ENCODE measurements at places on chromosomes 6 and 20. TPM values are rescaled to one million over a fixed set of nuclear protein-coding genes. Genes with fewer than 3 reads are reported as not detected.

DNA sequence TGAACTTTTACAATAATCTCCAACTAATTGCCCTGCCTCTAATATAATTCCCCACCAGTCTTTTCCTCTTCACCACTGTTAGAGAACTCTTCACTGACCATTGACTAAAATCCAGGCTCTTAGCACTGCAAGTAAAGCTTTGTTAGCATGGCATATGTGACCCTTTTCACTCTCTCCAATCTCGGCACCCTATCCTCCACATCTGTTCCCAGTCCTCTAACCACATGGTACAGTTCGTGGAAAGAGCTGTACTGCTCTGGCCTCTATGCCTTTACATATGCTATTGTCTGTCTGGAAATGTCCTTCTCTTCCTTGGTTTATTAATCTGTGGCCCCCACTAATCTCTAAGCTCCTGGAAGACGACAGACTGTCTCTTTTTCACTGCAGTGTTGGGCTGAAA lies 63.0 kb upstream of the EIF2S2 start:
- DNase-seq: no peak
- H3K36me3 ChIP-seq: no peaks in the 10 kb centered on the region
- H3K4me1 ChIP-seq: no peaks in the 10 kb centered on the region
- H3K4me3 ChIP-seq: no peak overlapping the region

DNA sequence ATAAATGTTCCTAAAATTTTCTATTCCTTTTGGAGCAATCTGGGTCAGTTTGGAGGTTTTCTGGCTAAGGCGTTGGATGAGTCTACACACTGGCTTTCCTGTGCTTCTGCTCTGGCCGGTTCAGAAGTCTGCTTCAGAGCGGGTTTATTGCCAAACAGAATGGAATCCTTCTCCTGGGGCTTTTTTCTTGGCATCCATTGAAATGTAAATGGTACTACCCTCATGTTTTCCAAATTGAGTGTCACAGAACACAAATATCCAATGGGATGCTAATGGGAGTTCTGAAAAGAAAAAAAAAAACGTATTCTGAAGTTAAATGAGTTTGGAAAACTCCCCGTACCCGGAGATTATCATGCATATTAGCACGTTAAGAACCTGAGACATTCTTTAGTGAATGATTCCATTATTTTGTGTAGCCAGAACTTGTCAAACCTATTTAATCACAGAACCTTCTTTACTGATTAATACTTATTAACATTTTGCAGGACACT lies 930.3 kb downstream of the QKI start:
- no peaks in the 10 kb centered on the region for H3K27me3 ChIP-seq
- no peak overlapping the region for H3K4me3 ChIP-seq
- no peak overlapping the region for H3K27ac ChIP-seq
- no peaks in the 10 kb centered on the region for H3K4me1 ChIP-seq

- H3K4me3 ChIP-seq: no peak overlapping the region
- H3K27ac ChIP-seq: no peak overlapping the region
- DNase-seq: no peak
- H3K27me3 ChIP-seq: no peaks in the 10 kb centered on the region
- H3K4me1 ChIP-seq: peaks cover 3% of the 10 kb centered on the region
Measured at GRCh38 chr6:2204272-2204671, 41.1 kb downstream of the GMDS start.

- no peaks in the 10 kb centered on the region for H3K4me1 ChIP-seq
- H3K27me3 ChIP-seq: no peaks in the 10 kb centered on the region
- no peak for DNase-seq
- no peaks in the 10 kb centered on the region for H3K36me3 ChIP-seq
- no peak overlapping the region for H3K4me3 ChIP-seq
- H3K27ac ChIP-seq: no peak overlapping the region
Measured at GRCh38 chr20:43017241-43018030, 172.3 kb downstream of the PTPRT start.

GRCh38 chr6:140041571-140042332 lies 667.3 kb upstream of the CITED2 start:
- H3K4me1 ChIP-seq: no peaks in the 10 kb centered on the region
- H3K27me3 ChIP-seq: no peaks in the 10 kb centered on the region
- no peak for DNase-seq
- H3K36me3 ChIP-seq: no peaks in the 10 kb centered on the region

DNA sequence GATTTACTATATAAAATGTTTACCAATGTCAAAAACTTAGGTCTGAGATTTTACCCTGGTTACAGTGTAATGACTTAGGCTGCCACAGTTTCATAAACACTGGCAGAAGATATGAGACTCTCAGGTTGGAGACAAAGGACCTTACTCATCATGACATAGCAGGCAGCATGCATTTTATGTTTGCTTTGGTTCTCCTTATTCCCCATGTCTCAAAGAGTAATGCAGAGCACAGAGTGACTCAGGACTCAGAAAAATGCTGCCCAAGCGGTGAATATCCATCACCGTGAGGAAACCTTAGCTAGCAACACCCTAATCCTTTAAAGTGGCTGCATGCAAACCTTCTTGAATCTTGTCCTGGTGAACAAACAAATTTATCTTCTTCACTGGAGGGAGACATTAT lies 112.1 kb upstream of the EYS start:
- no peaks in the 10 kb centered on the region for H3K27me3 ChIP-seq
- no peak for DNase-seq
- H3K27ac ChIP-seq: no peak overlapping the region
- no peaks in the 10 kb centered on the region for H3K36me3 ChIP-seq
- no peak overlapping the region for H3K4me3 ChIP-seq

BMP2 gene
- total RNA-seq: 10.4 TPM

CRIP3 gene
- not detected for total RNA-seq

TINAG gene
- total RNA-seq: not detected

ASIP gene
- not detected for total RNA-seq

ZNF292 gene
- 46.8 TPM for total RNA-seq

GGTLC1 gene
- total RNA-seq: not detected

FNDC11 gene
- total RNA-seq: not detected

TREM1 gene
- 3.1 TPM for total RNA-seq

IPCEF1 gene
- 2.8 TPM for total RNA-seq

All from thoracic aorta (tissue), 2 donors.